ENCODE measurements at places on chromosomes 1 and 21.

GRCh38 chr1:38962113-38962512, 20.5 kb upstream of the RHBDL2 start:
- no peak for DNase-seq

DNA sequence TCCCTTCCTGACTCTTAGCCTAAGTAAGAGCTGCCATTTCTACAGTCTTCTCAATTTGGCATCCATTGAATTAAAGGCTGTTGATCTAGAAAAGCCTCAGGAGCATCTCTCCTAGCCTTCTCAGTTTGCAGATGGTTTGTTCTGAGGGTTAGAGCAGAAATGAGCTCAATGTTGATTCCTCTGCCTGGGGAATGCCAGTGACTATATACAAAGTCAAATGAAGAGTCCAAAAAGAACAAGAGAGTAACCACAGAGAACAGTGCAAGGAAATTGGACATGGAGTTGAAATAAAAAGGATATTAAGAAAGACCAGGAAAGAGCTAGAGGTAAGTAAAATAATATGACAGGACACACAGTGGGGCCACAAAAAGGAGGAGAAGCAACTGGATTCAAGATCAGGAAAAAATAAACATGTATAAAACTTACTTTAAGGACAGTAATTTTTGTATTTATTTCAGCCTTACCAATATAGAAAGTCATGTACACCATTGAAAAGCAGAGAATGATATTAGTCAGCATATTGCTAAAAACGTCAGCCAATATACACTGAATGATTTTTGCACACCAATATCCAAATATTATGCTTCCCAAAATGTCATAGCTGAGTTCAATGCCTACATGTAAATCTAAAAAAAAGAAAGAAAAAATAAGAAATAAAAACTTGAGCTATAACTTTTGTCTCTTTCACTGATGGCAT, 21.3 kb downstream of the SLC9C2 start:
- DNase-seq = no peak

- DNase-seq = no peak
Measured at GRCh38 chr1:186623551-186623950, 56.7 kb downstream of the PTGS2 start.

DNA sequence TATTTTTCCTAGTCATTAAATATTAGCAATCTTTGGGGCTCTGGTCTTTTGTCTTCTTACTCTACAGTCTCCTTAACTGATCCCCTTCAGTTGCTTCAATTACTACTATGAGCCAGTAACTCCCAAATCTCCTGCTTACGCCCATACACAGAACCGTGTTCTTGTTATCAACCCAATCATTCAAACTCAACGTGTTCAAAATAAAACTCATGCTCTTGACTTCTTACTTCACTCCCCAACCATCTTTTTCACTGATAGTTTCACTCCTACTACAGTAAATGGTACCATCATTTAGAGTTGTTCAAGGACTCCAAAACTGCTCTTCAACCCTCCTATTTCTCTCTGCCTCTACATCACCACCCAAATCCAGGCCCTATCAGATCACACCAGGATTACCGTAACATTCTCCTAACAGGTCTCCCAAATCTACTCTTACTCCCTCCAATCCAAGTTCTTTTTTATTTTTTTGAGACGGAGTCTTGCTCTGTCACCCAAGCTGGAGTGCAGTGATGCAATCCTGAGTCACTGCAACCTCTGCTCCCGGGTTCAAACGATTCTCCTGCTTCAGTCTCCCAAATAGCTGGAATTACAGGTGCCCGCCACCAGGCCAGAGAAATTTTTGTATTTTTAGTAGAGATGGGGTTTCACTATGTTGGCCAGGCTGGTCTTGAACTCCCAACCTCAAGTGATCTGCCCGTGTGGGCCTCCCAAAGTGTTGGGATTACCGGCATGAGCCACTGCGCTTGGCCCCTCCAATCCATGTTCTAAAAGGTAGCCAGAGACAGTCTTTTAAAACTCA, 3.0 kb downstream of the YARS1 start:
- no peak for DNase-seq

DNA sequence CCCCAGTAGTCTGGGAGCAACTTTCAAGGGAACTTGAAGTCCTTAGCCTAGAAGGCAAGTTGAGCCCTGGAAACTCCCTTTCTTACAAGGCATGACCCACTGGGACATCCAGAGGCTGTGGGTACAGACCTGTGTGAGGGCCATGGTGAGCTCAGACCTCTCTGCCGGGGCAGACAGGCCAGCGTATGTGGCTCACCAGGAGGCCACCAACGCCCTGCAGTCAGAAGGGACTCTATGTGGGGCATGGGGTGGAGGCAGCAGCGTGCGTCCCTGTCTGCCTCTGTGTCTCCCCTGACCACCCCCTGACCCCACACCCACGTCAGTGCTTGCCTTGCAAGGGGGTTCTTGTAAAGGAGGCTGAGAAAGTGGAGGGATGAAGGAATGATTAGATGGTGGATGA, 10.8 kb downstream of the COQ8A start:
- DNase-seq = no peak

DNA sequence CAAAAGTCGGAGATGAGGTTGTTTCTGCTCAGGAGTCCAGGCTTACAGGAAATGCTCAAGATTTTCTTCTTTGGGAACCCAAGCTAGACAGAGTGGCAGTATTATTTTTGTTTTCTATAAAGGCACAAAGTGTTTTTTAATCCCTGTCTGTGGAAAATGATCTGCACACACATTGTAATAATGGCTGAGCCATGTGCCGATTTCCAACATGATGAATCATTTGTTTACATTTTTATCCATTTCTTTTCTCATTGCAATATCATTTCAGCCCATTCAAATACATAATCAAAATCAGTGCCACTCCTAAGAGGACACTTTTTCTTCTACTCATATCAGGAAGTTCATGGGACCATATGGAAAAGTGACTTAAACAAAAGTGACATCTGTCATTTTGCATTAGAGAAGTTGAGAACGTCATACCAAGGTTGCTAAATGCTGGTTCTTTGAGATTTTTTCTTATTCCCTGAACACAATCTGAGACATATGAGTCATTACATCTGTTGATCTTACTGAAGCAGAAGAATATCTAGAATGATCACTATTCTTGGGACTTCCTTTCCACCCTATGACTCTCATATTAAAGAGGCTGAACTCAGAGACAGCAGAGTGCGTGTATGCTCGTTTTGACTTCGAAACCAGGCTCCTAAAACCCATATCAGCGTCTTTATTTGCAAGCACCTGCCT, 44.9 kb downstream of the ACTA1 start:
- DNase-seq = no peak

DNA sequence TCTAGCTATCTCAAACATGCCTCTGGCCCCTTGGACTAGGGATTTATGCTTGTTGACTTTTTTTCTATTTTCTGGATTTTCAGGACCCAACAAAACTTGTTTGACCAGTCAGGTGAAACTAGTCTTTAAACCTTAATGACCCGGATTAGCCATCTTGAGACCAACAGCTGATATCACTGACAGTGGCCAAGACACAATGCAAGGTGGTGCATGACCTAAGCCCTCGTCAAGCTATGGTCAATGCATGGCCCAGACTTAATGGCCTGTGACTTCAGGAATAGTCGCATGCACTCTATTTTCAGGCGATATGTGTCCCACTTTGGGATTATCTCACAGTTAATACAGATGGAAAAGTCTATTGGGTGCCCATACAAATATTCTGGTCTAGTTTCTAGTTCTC, 190.4 kb downstream of the ZBTB18 start:
- DNase-seq = no peak

DNA sequence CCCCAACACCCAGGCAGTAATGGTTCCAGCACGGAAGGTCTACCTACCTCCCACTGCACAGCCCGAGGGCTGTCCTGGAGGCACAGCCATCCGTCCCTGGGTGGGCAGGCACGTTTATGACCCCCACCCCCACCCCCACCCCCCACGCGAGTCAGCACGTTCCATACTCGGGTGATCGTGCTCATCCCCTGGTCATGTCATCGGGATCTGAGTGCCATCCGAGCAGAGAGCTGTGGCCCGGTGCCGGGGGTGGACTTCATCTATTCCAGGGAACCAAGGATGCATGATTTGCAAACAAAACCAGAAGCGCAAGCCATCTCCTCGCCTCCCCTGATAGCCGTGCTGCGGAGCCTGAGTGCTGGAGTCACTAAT, 1.1 kb downstream of the TSPEAR start:
- no peak for DNase-seq

- DNase-seq = no peak
Measured at GRCh38 chr1:76583235-76583868, 283.9 kb upstream of the ST6GALNAC5 start.

DNA sequence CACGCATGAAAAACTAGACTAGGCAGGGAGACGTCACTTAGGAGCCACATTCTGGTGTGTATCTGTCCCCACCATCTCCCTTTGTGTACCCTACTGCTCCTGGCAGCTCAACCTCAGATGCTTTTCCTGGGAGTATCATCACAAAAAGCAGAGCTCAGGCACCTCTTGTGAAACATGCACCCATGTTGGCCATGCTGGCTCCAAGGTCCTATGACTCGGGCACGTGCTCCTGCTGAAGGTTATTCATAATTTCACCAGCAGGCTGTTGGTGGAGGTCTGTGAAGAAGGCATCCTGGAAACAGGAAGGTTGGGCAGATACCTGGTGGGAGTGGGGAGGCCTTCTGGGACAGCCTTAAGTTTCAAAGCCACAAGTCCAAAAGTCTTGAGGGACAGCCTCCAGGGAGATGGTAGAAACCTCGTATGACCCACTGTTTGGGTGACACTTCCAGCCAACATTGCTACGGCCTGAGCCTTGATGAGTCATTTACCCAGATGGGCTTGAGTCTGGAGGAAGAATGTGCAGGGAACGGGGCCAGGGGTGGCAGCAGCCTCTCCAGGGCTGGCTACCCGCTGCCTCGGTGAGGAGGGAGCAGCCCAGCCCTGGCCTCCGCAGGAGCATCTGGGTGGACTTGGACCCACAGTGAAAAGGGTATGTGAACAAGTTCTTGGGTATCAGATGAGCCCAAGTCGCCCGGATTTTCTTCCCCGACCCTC, 75.8 kb downstream of the PGBD5 start:
- DNase-seq = no peak
